Foreskin fibroblast (primary cell): ENCODE measurements at places on chromosomes 13 and 19.

DNA sequence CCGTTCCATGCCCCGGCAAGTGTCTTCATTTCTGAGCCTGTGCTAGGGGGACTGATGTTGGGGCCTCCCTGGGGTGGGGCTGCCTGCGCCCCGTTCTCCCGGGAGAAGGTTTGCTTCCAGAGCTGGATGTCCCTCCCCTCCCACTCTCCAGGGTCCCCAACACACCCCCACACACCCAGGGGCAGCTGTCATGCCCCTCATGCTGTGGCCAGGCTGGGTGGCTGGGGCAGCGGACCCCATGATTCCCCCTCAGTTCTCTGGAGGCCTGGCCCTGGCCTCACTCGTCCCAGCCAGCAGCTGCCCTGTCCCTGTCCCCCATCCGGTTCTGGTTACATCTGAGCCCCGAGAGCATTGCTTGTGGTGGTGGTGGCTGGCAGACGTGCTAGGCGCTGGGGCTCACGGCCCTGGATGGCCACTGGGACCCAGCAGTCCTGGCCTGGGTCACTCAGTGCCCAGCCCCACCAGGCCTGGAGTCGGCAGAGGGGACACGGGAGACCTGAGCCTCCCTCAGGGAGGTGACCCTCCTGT, 184.8 kb downstream of the KDM4B start:
- no peak for DNase-seq

GRCh38 chr19:38695317-38695683, 47.9 kb downstream of the ACTN4 start:
- no peak for DNase-seq

GRCh38 chr13:103762523-103762922, 696.3 kb upstream of the SLC10A2 start:
- DNase-seq: no peak

GRCh38 chr19:28456252-28456651, 756.7 kb downstream of the UQCRFS1 start:
- no peak for DNase-seq

DNA sequence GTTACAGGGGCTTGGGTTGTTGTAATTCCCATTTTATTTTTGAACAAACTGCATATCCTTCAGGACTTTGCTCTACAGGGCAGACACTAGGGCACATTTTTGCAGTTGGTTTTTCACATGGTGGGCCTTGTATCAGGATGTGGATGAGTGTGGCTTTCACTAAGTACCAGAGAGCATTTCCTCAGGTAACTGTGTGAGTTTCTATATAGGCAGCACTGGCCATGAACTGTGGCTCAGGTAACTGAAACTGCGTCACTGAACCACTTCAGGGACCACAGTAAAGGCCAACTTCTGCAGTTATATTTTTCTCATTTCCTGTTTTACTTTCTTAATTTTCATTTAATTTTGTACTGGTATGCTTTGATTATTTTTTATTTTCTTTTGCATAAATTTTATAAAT, 166.5 kb downstream of the ZNF486 start:
- no peak for DNase-seq

DNA sequence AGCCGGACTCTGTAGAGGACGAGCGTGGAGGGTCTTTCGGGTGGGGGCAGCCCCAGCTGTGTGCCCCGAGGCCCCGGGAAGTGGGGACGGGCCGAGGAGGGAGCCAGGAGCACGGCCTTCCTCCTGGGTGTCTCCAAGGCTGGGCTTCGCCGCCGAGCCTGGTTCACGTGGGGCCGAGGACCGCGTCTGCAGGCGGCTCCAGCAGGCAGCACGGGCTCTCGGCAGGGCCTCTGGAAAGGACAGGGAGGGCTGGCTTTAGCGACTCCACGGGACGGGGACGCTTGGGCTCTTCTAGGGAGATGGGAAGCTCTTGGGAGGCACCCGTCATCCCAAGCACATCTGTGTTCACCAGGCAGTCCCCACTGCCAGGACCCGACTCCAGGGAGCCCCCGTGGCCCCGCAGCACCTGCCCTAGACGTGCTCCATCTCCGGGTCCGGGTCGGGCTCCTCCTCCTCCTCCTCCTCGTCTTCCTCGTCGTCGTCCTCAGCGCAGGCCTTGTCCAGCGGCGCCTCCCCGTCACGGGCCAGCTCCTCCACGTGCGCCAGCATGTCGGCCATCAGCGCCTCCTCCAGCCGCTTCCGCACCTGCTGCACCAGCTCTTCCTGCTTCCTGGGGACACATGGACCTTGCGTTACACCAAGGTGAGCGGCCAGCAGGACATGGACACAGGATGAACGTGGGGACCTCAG, 9.9 kb upstream of the MEX3D start:
- no peak for DNase-seq

DNA sequence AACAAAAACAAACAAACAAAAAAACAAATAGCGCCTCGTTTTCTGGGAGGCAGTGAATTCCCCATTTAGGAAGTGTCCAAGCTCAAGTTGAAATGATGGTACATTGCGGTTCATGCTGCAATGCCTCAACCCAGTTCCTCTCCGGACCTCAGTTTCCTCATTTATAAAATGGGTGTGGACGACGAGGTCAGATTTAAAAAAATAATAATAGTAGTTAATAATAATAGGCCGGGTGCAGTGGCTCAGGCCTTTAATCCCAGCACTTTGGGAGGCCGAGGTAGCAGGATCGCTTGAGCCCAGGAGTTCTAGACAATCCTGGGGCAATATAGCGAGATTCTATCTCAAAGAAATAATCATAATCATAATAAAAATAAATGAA, 15.5 kb upstream of the ERCC1 start:
- no peak for DNase-seq

DNA sequence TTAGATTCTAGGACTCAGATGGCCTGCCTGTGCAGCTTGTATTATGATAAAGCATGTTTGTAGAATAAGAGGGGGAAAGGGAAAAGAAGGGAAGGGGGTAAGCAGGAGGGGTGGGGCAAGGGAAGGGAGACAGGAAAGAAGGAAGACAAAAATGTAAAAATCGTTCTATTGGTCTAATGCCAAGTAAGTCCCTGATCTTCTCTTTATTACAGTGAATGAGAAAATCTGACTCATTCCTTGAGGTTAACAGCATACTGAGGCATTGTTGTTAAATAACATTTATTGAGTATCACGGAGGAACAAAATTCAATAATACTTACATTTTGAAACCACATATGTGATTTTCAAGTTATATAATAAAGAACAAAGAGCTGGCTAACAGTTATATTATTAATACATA, 1534.7 kb downstream of the OLFM4 start:
- DNase-seq: no peak

GRCh38 chr13:36193151-36193855, 21.1 kb downstream of the SOHLH2 start:
- no peak for DNase-seq

DNA sequence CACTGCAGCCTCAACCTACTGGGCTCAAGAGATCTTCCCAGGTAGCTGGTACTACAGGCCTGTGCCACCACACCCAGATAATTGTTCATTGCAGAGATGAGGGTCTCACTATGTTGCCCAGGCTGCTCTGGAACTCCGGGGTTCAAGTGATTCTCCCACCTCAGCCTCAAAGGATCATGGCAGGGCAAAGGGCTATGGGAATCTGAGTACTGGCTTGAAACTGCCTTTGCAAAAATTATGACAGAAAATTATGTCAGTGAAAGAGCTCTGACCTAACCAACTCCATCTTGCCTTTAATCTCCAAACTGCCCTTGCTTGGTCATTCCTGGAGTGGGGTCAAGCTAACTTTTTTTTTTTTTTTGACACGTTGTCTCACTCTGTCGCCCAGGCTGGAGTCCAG, 1.3 kb upstream of the DNASE2 start:
- no peak for DNase-seq

- no peak for DNase-seq
Observed at GRCh38 chr13:79589603-79590393, 108.8 kb downstream of the NDFIP2 start.

GRCh38 chr13:51697181-51697580, 106.8 kb downstream of the DHRS12 start:
- DNase-seq: peak; percentile 63

GRCh38 chr13:106911627-106912026, 343.7 kb upstream of the ARGLU1 start:
- DNase-seq: no peak

DNA sequence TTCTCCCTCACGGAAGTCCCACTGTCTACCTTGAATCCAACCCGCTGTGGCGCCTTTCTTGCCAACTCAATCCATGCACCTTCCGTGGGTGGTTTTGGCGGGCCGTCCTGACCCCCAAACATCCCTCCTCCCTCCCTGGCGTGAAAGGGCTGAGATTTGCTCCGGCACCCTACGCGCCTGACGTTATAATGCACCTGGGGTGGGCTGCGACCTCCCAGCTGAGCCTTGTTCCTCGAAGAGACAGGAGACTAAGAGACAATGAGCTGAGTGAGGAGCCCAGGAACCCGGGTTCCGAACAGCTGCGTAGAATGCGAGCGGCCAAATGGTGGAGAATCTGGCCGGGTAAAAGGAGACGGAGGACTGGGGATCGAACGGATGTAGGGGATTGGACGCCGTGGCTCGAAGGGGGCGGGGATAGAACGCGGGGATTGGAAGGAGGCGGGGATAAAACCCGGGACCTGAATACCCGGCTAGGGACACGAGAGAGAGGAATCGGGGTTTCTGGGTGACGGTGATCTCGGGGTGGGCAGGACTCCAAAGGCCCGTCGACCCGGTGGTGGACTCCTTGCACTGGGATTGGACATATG, at the start of gene CPT1C:
Gene CPT1C, plus strand, starts transcription at position 461 of the 587 bp plus-strand sequence. CDS start 1,137 bp downstream, outside the sequence.
- peak; percentile 77 for DNase-seq

- DNase-seq: no peak
Observed at GRCh38 chr13:23386533-23386932, 47.0 kb downstream of the SACS start.

GRCh38 chr13:42607546-42607945, 33.6 kb downstream of the TNFSF11 start:
- no peak for DNase-seq

GRCh38 chr19:6685482-6685881, 15.5 kb upstream of the TNFSF14 start:
- no peak for DNase-seq

GRCh38 chr13:110881839-110882627, 32.8 kb downstream of the ANKRD10 start:
- no peak for DNase-seq

DNA sequence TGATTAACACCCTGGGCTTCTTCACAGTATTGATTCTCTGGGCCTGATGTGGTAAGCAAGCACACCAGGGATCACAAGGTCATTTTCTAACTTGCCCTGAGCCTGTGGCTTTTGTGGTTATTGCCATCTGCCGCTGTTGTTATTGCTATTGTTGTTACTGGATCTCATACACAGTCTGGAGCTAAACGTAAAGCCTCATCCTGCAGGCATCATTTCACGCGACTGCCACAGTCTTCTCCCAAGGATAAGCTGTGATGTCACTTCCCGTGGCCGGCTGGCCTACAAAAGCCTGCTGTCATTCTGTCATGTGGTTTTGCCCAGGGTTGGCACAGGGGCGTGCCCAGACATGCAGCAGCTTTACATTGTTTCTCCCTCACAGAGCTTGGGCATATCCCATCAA, 154.0 kb upstream of the GPR12 start:
- no peak for DNase-seq

DNA sequence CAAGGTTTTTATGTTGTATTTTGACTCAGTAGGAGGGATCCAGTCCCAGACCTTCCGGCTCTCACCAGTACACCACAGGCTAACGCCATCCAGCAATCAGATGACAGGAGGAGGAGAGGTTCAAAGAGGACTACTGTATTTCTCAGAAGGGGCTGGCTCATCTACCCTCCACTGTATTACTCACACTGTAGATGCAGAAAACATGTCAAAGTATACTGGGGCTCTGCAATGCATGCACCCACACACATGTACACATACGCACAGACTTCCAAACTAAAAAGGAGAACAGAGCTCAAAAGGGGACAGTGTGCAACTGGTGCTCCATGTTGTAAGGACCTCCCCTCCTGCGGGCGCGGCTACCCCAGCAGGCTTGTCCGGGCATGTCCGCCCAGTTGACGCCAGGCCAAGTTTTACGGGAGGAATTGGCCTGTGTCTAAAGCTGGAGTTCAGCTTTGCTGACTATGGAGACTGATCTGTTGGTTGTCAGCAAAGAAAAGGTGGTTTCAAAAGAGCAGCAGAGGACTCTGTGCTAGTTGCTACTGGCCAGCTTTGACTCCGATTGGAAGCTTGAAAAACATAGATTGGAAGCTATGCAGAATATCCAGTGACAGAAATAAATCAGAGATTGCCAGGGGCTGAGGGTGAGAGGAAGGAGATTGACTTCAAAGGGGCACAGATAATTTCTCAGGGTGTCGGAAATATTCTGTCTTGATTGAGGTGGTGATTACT, 314.2 kb downstream of the DLEU7 start:
- peak; percentile 69 for DNase-seq

- peak; percentile 24 for DNase-seq
Observed at GRCh38 chr19:13526552-13526951, 20.3 kb upstream of the CACNA1A start.

DNA sequence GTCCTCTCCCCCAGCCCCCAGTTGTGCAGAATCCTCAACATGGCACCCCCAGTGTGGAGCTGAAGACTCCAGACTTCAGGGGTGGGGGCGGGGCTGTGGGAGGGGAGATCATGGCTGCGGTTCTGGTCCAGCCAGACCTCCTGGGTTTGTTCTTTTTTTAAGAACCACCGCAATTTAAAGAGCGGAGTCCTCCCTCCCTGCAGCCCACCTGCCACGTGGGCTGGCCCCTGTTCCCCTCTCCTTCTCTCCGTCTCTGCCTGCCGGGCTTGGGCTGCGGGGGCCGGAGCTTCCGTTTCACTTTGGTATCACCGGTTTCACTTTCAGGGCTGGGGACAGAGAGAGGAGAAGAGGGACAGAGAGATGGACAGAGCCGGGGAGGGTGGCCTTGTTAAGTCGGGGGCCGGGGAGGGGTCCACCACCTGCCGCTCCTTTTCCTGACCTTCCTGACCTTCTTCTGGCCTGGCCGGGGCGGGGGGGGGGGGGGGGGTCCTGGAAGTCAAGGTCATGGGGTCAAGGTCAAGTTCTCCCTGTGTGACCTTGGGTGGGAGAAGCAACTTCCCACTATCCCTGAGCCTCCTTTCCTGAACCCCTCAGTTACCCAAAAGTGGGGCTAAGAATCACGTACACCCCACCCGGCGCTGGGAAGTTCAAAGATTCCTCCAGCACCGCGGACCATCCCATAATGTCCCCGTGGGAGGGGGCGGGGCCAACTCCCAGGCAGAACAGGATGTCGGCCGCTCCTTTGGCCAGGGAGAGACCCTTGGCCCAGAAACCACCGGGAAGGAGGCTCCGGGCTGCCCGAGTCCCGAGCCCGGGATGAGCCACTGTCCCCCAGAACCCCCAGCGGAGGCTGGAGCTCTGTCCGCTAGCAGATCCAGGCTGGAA, 11.3 kb upstream of the ZBTB7A start:
- DNase-seq: peak; percentile 69

GRCh38 chr13:48009284-48009683, 8.2 kb upstream of the SUCLA2 start:
- peak; percentile 73 for DNase-seq

DNA sequence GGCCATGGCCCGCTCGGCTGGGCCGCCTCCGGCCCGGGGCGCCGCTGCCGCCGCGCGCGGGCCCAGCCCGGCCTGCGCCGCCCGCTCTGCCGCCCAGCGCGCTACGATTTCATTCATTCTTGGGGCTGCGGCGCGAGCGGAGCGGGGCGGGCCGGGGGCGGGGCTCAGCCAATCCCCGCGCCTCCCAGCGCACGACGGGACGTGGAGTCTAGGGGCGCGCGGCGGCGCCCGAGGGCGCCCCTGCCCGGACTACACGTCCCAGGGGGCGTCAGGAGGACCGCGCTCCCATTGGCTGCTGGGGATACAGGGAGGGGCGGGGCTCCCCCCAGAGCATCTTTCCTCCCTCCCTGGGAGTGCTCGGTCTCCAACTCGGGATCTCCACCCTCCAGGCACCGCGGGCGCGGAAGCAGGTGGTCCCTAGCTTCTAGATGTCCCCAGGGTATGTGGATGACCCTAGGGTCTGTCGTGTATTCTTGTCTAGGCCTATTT, 5.6 kb upstream of the DPF1 start:
- peak; percentile 97 for DNase-seq
